Heart left ventricle (tissue), 16 donors: ENCODE measurements at places on chromosomes 6 and 20. TPM values are rescaled to one million over a fixed set of nuclear protein-coding genes. Genes with fewer than 3 reads are reported as not detected.

PLCB1 gene
- total RNA-seq = 10.5 TPM

CPNE5 gene
- total RNA-seq = 111 TPM

CCN5 gene
- total RNA-seq = 28.2 TPM

RCAN2 gene
- 325 TPM for total RNA-seq

TXLNB gene
- 170 TPM for total RNA-seq

BCAS1 gene
- not detected for total RNA-seq

ATG5 gene
- 13.3 TPM for total RNA-seq

NOTCH4 gene
- 19.6 TPM for total RNA-seq

- no peak for DNase-seq
- no peak overlapping the region for H3K27ac ChIP-seq
- H3K27me3 ChIP-seq = no peaks in the 10 kb centered on the region
- H3K36me3 ChIP-seq = no peaks in the 10 kb centered on the region
- H3K4me3 ChIP-seq = no peak overlapping the region
These were observed 237.9 kb downstream of the MYLK4 start for GRCh38 chr6:2512802-2513201.

- no peak overlapping the region for H3K4me3 ChIP-seq
- no peaks in the 10 kb centered on the region for H3K27me3 ChIP-seq
These were observed 115.1 kb downstream of the QKI start for GRCh38 chr6:163529605-163530004.

DNA sequence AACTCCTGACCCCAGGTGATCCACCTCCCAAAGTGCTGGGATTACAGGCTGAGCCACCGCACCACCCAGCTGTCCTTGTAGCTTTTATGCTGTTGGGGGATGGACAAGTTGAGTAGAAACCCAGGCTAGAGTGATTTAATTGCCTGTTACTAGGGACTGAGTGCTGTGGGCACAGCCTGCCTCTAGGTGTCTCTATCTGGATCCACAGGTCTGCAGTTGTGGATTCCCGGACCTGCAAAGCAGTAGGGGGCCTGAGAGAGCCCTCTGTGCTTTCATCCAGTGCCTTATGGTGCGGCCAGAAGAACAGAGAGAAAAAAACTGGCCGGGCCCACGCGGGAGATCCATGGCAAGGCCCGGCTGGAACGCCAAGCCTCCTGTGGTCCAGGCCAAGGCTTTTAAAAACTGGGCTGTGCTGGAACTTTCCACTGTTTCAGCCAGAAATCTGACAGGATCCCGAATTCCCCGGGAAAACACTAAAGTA, 5.2 kb downstream of the SIRPA start:
- no peaks in the 10 kb centered on the region for H3K27me3 ChIP-seq
- peak overlapping the region; percentile 49 for H3K27ac ChIP-seq
- H3K36me3 ChIP-seq = no peaks in the 10 kb centered on the region
- H3K4me3 ChIP-seq = no peak overlapping the region

DNA sequence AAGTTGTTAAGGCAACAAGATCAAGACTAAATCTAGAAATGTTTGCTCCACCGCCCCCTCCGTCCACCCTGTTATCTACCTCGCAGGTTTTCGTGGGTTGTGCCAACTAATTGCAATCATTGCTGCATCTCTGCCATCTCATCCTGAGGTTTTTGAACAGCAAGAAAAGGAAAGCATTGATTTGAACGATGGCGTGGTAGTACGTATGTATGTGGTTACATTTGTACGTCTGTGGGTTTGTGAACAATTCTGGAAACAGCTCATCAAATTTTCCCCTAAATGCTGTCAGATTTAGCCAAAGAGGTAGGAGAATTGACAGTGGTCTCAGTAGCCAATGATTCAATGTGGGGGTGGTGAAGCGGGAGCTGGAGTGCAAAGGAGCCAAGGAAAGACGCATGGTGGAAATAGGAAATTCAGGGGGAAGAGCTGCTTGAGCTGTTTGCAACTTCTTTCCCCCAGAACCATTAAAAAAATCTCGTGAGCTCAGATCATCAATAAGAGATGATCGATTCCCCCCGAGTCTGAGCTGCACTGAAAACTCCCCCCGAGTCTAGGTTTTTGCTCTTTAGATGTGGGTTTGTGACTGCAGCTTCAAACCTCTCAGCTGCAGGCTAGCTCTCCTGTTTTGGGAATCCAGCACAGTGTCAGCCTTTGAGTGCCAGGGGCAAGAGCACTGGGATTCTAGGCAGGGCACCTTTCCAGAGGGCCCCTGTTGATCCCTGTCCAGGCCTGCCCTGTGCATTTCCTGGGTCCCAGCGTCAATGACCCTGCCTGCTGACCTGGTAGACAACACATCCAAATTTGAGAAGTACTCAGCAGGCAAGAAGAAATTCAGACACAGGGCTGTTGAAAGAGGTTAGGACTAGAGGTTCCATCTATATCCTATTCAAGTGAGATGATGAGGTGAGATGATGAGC, 72.6 kb upstream of the LY86 start:
- no peaks in the 10 kb centered on the region for H3K36me3 ChIP-seq
- peaks cover 9% of the 10 kb centered on the region for H3K4me1 ChIP-seq
- H3K27me3 ChIP-seq = no peaks in the 10 kb centered on the region
- DNase-seq = no peak

GRCh38 chr20:23367770-23368169, 5.8 kb downstream of the GZF1 start:
- H3K36me3 ChIP-seq = peaks cover 52% of the 10 kb centered on the region
- no peak for DNase-seq
- peaks cover 23% of the 10 kb centered on the region for H3K4me1 ChIP-seq
- no peak overlapping the region for H3K27ac ChIP-seq
- H3K4me3 ChIP-seq = no peak overlapping the region
- H3K27me3 ChIP-seq = no peaks in the 10 kb centered on the region

GRCh38 chr6:89007209-89008000, 44.0 kb upstream of the RNGTT start:
- DNase-seq = no peak
- no peaks in the 10 kb centered on the region for H3K36me3 ChIP-seq
- H3K4me3 ChIP-seq = no peak overlapping the region
- peaks cover 5% of the 10 kb centered on the region for H3K4me1 ChIP-seq
- no peaks in the 10 kb centered on the region for H3K27me3 ChIP-seq

DNA sequence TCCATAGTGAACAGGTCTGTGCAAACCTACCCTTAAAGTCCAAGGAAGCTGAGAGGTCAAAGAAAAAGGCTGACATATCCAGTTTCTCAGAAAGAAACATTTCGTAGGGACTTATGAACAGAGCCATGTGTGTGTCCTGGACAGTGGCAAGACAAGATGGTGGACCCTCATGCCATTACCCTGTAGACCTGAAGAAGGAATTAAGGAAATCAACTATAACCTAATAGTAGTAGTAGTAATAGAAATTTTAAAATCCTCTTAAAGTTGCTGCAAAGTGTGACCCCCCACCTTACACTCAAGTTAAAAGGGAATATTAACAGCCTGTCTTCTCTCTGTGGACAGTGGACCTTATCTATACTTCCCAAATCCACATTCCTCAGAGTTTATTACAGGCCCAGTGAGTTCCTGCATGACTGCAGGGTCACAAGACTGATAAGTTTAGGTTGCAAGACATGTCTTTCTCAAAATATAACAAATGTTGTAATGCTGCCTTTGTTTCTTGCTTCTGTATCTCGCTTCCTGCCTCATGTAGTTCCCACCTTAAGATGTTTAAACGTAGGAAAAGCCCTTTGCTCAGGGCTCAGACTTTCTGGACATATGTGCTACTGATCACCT, 10.6 kb downstream of the IL22RA2 start:
- no peaks in the 10 kb centered on the region for H3K36me3 ChIP-seq
- peaks cover 22% of the 10 kb centered on the region for H3K4me1 ChIP-seq
- no peak overlapping the region for H3K4me3 ChIP-seq
- H3K27ac ChIP-seq = no peak overlapping the region
- no peak for DNase-seq

DNA sequence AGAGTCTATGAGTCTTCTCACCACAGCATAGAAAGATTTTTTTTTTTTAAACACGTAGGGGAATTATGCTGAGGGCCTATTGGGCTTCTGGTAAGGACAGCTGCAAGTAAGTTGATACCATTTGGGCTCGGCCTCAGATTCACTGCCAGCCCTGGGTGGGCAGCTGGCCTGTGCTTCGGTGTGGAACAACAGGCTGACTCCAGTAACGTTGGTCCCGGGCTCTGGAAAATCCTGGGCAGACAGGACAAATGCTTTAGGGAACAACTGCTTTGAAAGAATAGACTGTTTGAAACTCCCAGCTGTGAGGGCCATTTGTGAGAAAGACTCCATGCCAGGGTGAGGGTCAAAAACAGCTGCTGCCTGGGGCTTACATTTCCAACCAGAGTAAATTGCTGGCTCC, 366.5 kb downstream of the QKI start:
- no peaks in the 10 kb centered on the region for H3K36me3 ChIP-seq
- H3K27me3 ChIP-seq = no peaks in the 10 kb centered on the region
- no peaks in the 10 kb centered on the region for H3K4me1 ChIP-seq
- H3K4me3 ChIP-seq = no peak overlapping the region
- H3K27ac ChIP-seq = peak overlapping the region; percentile 6
- DNase-seq = peak; percentile 78

GRCh38 chr20:362271-363254, 15.7 kb downstream of the NRSN2 start:
- no peaks in the 10 kb centered on the region for H3K4me1 ChIP-seq
- H3K27me3 ChIP-seq = no peaks in the 10 kb centered on the region
- no peak overlapping the region for H3K4me3 ChIP-seq
- H3K36me3 ChIP-seq = no peaks in the 10 kb centered on the region
- peak; percentile 90 for DNase-seq

DNA sequence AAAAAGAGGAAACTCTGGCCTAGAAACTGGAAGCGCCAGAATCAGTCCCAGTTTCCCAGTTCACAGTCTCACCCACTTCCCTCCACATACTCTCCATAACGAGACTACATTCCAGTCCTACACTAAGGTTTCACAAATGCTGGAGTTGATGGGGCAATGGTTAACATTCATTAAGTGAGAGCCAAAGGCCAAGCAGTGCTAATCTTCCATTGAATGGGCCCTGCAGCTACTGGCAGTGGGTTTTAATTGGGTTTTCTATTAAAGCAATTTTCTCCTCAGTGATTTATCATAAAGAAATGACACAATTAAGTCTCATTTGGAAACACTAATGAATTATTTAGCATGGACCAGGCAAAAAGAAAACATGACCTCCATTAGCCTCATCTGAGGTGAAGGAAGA, 20.8 kb upstream of the NRSN1 start:
- H3K27me3 ChIP-seq = no peaks in the 10 kb centered on the region
- no peaks in the 10 kb centered on the region for H3K4me1 ChIP-seq
- no peak overlapping the region for H3K4me3 ChIP-seq
- H3K27ac ChIP-seq = no peak overlapping the region
- H3K36me3 ChIP-seq = no peaks in the 10 kb centered on the region
